ENCODE measurements at places on chromosomes 2 and 18.

DNA sequence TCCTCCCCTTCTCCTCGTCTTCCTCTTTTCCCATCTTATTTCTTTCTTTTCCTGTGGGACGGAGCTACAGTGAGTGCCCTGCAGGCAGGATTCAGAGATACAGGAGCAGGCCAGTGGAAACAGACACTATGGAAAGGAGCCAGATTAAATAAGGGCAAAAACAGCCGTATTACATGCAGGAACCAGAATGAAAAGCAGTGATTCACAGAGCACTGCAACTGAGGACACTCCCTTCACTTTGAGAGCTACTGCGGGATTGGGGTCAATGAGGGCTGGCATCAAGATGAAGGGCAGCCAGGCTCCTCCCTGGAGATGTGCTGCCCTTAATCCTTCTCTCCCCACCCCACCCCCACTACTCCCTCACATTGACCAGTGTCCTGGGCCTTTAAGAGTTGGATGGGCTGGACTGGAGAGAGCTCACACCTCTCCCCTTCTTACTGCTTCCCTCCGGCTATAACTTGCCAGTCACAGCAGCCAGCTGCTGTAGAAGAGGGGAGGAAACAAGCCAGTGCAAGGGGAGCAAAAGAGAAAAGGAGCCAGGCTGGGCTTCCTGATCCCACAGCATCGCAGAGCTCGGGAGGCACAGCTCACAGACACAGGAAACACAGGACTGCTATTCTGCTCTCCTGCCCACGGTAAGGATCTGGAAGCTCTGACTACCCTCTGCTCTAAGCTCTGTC, at the start of gene PLCD4:
Gene PLCD4, plus strand, starts transcription at position 464 of the 680 bp plus-strand sequence. CDS start 7,841 bp downstream, outside the sequence.
- no peak for DNase-seq

- no peak for DNase-seq
Observed at GRCh38 chr2:234845602-234846590, 105.9 kb upstream of the SH3BP4 start.

DNA sequence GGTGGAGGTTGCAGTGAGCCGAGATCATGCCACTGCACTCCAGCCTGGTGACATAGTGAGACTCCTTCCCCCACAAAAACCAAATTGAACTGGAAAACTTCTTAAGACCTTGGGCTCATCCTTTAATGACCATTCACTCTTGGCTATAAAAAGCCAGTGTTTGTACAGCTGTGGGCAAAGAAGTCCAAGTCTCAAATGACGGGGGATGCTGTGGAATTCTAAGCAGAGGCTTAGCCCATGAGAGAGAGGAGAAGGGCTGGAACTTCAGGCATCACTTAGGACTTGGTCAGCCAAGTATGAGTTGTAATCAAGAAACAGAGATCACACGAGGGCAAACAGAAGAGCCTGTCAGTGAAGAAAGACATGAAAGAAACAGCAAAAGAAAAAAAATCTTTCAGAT, 79.3 kb upstream of the POU3F3 start:
- no peak for DNase-seq

GRCh38 chr18:12637901-12638643, 19.8 kb downstream of the SPIRE1 start:
- no peak for DNase-seq
